ENCODE measurements at places on chromosomes 2 and 18. TPM values are rescaled to one million over a fixed set of nuclear protein-coding genes. Genes with fewer than 3 reads are reported as not detected.

GRCh38 chr2:68877079-68877772 is 6.0 kb upstream of the BMP10 start:
- DNase-seq = no peak
- no peaks in the 10 kb centered on the region for H3K27me3 ChIP-seq
- no peak overlapping the region for H3K4me3 ChIP-seq
- H3K27ac ChIP-seq = no peak overlapping the region

GRCh38 chr18:63253428-63254372 is 65.9 kb downstream of the BCL2 start:
- H3K4me1 ChIP-seq = peaks cover 15% of the 10 kb centered on the region
- no peak for DNase-seq
- no peaks in the 10 kb centered on the region for H3K36me3 ChIP-seq

DNA sequence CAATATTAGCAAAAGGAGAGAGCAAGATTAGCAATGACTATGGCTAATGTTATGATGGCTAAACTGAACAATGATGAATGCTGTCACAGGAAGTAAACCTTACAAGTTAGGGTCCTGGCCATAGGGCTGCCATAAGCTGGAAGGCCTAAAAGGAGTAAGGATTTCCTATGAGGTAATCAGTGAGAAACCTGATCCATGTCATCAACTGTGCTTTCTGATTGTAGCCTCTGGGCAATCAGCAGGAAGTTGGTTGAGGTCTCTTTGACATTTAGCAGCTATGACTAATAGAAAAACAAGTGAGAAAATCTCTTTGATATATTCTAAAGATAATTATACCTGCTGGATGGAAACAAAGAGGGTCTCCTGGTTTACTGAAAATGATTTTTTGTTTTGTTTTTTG is 193.0 kb downstream of the RAB3GAP1 start:
- no peak overlapping the region for H3K4me3 ChIP-seq
- H3K27ac ChIP-seq = no peak overlapping the region
- H3K4me1 ChIP-seq = no peaks in the 10 kb centered on the region
- no peak for DNase-seq
- H3K36me3 ChIP-seq = no peaks in the 10 kb centered on the region
- H3K27me3 ChIP-seq = no peaks in the 10 kb centered on the region

DNA sequence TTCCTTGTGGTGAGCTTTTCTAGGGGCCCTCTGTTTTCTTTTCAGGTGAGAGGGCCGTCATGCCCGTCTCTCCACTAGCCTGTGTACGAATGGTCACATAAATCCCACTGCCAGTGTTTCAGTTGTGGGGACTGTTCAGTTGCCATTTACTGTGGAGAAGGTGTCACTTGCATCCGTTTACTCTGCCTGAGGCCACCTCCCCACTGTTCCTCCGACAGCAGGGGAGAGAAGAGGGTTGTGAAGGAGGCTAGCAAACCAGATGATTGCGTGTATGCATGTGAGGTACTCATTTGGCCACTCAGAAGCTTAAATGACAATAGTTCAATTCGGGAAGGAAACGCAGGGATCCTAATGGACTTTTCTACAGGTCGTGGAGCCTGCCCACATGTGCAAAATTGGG is 3.3 kb downstream of the MTCL1 start:
- no peak overlapping the region for H3K27ac ChIP-seq
- H3K4me3 ChIP-seq = no peak overlapping the region
- H3K27me3 ChIP-seq = peaks cover 7% of the 10 kb centered on the region
- H3K4me1 ChIP-seq = peaks cover 25% of the 10 kb centered on the region
- H3K36me3 ChIP-seq = no peaks in the 10 kb centered on the region
- no peak for DNase-seq

GRCh38 chr2:239400596-239401066 is at the start of gene HDAC4:
TSS of gene HDAC4 (minus strand) at chr2:239401020. CDS start at chr2:239352699, 48,321 bp downstream.
- no peaks in the 10 kb centered on the region for H3K36me3 ChIP-seq
- DNase-seq = no peak
- peak within 1 kb of the TSS; percentile 70 for H3K4me3 ChIP-seq
- H3K27ac ChIP-seq = peak within 1 kb of the TSS; percentile 99
- H3K4me1 ChIP-seq = peaks cover 28% of the 10 kb centered on the region
- no peaks in the 10 kb centered on the region for H3K27me3 ChIP-seq

- no peak overlapping the region for H3K4me3 ChIP-seq
- H3K27me3 ChIP-seq = no peaks in the 10 kb centered on the region
- peaks cover 19% of the 10 kb centered on the region for H3K4me1 ChIP-seq
- H3K27ac ChIP-seq = no peak overlapping the region
- no peak for DNase-seq
Measured at GRCh38 chr2:3406501-3406900, 27.0 kb downstream of the TRAPPC12 start.

GRCh38 chr2:40451918-40452605 is at the start of gene SLC8A1:
TSS of gene SLC8A1 (minus strand) at chr2:40452090.
- no peaks in the 10 kb centered on the region for H3K36me3 ChIP-seq
- DNase-seq = no peak
- peaks cover 22% of the 10 kb centered on the region for H3K4me1 ChIP-seq

GRCh38 chr2:41160439-41160838 is 708.5 kb upstream of the SLC8A1 start:
- no peak for DNase-seq
- H3K4me3 ChIP-seq = no peak overlapping the region
- no peaks in the 10 kb centered on the region for H3K27me3 ChIP-seq
- no peak overlapping the region for H3K27ac ChIP-seq

- no peak overlapping the region for H3K4me3 ChIP-seq
- no peak for DNase-seq
- no peaks in the 10 kb centered on the region for H3K27me3 ChIP-seq
- no peak overlapping the region for H3K27ac ChIP-seq
- H3K4me1 ChIP-seq = no peaks in the 10 kb centered on the region
Measured at GRCh38 chr2:195649629-195650190, 7.3 kb upstream of the SLC39A10 start.

GRCh38 chr2:164757934-164758695 is 83.5 kb downstream of the COBLL1 start:
- H3K4me3 ChIP-seq = no peak overlapping the region
- H3K4me1 ChIP-seq = peaks cover 37% of the 10 kb centered on the region
- H3K36me3 ChIP-seq = no peaks in the 10 kb centered on the region
- no peak overlapping the region for H3K27ac ChIP-seq
- H3K27me3 ChIP-seq = no peaks in the 10 kb centered on the region

DNA sequence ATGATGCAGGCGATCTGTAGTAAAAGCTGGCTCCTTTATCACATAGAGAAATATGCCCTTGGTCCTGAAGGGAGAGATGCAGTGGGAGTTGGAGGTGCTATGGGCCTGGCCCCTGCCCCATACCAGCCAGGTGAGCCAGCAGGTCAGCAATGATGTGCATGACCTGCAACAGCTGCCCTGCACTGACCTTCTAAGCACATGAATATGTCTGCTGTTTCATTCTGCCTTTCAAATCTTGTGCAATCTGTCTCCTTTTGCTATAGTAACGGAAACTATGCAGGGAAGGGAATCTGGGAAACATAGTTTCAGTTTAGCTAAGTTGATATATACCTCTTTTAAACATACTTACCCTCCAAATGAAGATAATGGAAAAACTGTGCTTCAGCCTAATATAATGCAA is 235.2 kb downstream of the TDRD15 start:
- no peaks in the 10 kb centered on the region for H3K27me3 ChIP-seq
- no peaks in the 10 kb centered on the region for H3K36me3 ChIP-seq
- peaks cover 4% of the 10 kb centered on the region for H3K4me1 ChIP-seq
- H3K27ac ChIP-seq = no peak overlapping the region

GRCh38 chr2:226483143-226483542 is 316.5 kb downstream of the IRS1 start:
- DNase-seq = no peak
- no peak overlapping the region for H3K4me3 ChIP-seq
- H3K4me1 ChIP-seq = no peaks in the 10 kb centered on the region
- H3K27me3 ChIP-seq = no peaks in the 10 kb centered on the region
- H3K27ac ChIP-seq = no peak overlapping the region

- no peak for DNase-seq
- no peaks in the 10 kb centered on the region for H3K36me3 ChIP-seq
- no peaks in the 10 kb centered on the region for H3K4me1 ChIP-seq
- no peak overlapping the region for H3K4me3 ChIP-seq
Measured at GRCh38 chr2:235330775-235331451, 162.9 kb upstream of the AGAP1 start.

- H3K4me3 ChIP-seq = no peak overlapping the region
Measured at GRCh38 chr2:219624565-219624964, 2.9 kb upstream of the SLC4A3 start.

DNA sequence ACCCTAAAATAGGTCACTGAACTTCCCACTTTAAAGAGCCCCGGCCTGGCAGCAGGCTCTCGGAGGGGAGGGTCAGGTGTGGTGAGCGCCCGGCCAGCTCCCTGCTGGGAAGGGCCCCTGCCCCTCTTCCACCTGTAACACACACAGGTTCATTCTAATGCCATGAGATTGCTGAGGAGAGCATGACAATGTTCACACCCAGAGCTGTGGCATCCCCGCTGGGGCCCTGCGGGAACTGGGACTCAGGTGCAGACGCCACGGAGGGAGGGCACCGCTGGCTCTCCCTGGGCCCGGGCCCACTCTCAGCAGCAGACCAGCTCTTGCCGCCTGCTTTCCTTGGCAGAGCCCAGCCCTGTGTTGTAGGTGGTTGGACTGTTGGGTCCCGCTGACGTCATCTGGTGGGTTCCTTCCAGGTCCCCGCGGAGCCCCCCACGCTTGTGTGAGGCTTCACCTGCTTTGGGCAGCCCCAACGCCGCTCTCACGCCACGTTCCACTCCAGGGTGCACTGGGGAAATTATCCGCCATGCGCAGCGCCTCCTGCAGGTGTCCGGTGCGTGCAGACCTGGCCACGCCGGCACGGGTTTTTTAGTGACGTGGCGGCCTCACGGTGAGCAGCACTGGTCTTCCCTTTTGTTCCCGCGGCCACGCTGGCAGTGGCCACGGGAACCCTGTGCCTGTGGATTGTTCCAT is 50.4 kb upstream of the KCNG2 start:
- H3K27ac ChIP-seq = no peak overlapping the region
- no peak overlapping the region for H3K4me3 ChIP-seq
- no peaks in the 10 kb centered on the region for H3K27me3 ChIP-seq
- peak; percentile 77 for DNase-seq
- H3K36me3 ChIP-seq = peaks cover 40% of the 10 kb centered on the region
- peaks cover 7% of the 10 kb centered on the region for H3K4me1 ChIP-seq

GRCh38 chr2:231877533-231878456 is 48.4 kb downstream of the NPPC start:
- peak overlapping the region; percentile 25 for H3K27ac ChIP-seq
- no peak overlapping the region for H3K4me3 ChIP-seq
- no peaks in the 10 kb centered on the region for H3K4me1 ChIP-seq
- DNase-seq = no peak
- no peaks in the 10 kb centered on the region for H3K36me3 ChIP-seq
- H3K27me3 ChIP-seq = peaks cover 29% of the 10 kb centered on the region

DNA sequence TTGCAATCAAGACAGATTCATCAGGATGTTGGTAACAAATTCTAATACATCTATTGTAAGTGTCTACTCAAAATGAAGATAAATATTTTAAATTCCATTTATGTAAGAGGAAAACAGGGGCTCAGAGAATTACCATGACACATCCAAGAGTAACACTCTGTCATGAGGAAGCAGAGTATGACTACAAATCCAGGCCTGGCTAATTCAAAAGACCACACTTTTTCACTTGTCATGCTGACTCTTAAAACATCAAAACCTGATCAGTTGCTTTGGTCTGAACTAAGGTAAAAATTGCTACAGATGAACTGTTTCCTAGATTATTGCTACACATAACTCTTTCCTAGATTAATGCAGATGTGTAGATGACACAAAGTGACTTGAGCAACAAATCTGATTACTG is 880.6 kb downstream of the TSN start:
- no peaks in the 10 kb centered on the region for H3K27me3 ChIP-seq
- no peak overlapping the region for H3K4me3 ChIP-seq

- H3K4me1 ChIP-seq = peaks cover 38% of the 10 kb centered on the region
- H3K4me3 ChIP-seq = no peak overlapping the region
- no peaks in the 10 kb centered on the region for H3K36me3 ChIP-seq
- H3K27me3 ChIP-seq = no peaks in the 10 kb centered on the region
- no peak overlapping the region for H3K27ac ChIP-seq
Measured at GRCh38 chr2:68764806-68765311, 30.2 kb downstream of the ARHGAP25 start.

DNA sequence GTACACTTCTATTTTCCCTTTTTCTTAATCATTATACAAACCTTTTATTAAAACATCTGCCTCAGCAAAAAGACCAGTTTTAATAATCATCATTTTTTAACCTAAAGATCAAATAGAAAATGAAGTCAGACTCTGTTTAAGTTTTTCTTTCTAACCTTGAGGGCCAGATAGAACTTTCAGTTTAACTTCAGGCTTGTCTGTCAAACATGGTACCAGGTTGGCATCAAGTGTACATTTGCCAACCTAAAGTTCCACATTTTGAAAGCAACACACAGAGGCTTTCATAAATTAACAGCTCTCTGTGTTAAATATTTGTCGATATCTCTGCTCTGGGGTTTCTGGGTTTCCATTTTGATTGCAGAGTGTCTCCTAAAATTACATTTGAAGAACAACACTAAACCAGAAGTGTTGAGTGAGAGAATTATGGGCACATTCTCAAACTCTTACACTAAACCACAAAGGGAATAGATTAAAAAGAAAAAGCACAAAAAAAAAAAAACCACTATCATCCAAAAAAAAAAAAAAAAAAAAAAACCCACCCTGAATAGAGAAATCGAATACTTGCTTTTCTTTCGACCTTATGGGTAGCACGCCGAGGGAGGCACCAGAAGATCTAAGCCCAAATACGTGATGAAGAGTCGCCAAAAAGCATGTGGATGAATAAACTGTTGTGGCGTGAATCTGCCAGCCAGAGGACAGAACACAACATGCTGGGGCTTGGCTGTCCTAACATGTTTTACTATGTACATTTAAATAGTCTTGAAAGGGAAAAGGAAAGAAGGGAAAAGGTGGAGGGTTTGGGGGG is 166.2 kb downstream of the TCF4 start:
- no peaks in the 10 kb centered on the region for H3K27me3 ChIP-seq
- H3K27ac ChIP-seq = peak overlapping the region; percentile 85
- no peak for DNase-seq
- H3K36me3 ChIP-seq = no peaks in the 10 kb centered on the region

DNA sequence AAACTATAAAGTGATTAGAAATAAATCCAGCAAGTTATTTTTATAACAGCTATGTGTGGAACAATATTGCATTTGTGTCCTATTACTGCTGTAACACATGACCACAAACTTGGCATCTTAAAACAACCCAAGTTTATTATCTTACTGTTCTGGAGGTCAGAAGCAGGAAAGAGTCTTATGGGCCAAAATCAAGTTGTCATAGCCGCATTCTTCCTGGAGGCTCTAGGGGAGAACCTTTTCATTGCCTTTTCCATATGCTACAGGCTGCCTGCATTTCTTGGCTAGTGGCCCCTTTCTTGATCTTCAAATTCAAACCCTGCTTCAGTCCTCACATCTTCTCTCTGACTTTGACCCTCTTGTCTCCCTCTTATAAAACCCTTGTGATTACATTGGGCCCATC is 27.0 kb upstream of the HNRNPLL start:
- H3K36me3 ChIP-seq = no peaks in the 10 kb centered on the region
- no peaks in the 10 kb centered on the region for H3K27me3 ChIP-seq
- H3K4me1 ChIP-seq = no peaks in the 10 kb centered on the region
- DNase-seq = no peak

The LYPD6B gene
- total RNA-seq = 83.7 TPM

The CHPF gene
- 28.8 TPM for total RNA-seq

The TCF7L1 gene
- 3.0 TPM for total RNA-seq

The DOK6 gene
- total RNA-seq = 0.21 TPM

The PLCL1 gene
- total RNA-seq = 2.5 TPM

The AAMP gene
- total RNA-seq = 103 TPM

The TNS1 gene
- total RNA-seq = 64.1 TPM
